ENCODE measurements at places on chromosomes 2 and 18.

DNA sequence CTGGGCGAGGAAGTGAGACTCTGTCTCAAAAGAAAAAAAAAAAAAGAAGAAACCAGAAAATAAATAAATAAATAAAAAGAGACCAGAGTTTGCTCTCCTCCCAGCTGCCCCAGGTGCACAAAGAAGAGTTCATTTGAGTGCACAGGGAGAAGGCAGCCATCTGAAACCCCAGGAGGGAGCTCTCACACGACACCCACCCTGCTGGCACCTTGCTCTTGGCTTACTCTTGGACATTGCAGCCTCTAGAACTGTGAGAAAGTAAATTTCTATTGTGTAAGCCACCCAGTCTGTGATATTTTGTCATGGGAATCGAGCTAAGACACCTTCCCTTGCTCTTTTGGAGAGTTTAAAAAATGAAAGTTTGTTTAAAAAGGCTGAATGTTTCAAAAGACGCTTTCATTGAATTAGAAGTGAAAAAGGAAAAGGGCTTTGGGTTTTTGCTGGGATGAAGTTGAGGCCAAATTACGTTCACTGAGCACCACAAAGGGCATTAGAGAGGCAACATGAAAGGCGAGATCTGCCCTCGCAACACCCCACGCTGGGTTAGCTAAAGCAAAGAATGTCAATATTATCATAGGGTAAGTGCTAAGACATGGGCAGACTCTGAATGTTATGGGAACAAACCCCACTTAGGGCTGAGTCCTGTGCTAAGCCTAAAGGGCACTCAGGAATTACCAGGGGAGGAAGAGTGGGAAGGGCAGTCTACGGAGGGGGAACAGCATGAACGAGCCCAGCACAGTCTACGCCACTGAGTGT is 128.9 kb upstream of the RIOK3 start:
- DNase-seq: no peak

DNA sequence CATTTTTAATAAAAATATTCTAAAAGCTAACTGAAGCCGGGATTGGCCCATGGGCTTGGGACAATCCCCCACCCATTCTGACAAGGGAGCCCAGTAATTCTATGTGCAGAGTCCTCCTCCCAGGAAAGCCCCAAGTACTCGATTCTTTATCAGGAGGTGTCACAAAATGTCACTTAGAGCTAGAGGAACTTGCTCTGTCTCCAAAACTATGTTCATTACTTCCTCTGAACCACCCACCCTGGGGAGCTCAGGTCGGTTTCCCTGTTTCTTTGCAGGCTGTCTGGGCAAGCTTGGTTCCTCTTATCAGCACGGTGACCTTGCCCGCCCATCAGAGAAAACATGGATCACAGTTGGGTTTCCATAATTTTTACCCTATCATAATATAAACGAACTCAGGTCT is 430.6 kb upstream of the ID2 start:
- no peak for DNase-seq

DNA sequence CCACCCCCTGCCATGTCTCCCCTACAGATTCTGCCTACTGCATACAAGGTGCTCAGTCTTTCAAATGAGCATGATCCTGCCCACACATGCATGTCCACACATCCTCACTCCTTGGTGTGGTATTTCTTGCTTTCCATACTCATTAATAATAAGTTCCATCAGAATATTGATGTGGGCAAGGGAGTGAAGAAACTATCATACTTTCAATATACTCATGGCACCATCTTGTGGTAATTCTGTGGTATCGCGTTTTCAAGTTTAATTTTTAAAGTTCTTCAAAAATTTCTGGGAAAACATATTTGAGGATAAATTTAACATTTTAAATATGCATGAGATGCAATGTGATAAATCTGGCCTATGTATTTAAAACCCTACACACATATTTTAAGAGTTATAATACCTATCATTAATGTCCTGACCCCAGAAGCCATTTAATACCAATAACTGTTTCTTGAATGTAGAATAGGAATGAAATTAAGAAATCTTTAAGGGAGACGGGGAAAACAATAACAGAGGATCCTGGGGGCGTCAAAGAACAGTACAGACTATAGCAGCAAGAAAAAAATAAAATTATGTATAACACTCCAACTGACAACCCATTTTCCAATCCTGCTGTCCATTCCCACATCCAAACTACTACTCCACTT is 110.1 kb downstream of the ZNF385B start:
- no peak for DNase-seq

DNA sequence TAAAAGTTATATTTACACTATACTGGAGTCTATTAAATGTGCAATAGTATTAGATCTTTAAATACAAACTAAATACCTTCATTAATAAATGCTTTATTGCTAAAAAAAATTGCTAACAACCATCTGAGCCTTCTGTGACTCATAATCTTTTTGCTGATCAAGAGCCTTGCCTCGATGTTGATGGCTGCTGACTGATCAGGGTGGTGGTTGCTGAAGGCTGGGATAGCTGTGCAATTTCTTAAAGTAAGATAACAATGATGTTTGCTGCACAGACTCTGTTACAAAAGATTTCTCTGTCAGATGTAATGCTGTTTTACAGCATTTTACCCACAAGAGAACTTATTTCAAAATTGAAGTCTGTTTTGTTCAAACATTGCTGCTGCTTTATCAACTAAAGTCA is 421.4 kb upstream of the CYRIA start:
- no peak for DNase-seq

DNA sequence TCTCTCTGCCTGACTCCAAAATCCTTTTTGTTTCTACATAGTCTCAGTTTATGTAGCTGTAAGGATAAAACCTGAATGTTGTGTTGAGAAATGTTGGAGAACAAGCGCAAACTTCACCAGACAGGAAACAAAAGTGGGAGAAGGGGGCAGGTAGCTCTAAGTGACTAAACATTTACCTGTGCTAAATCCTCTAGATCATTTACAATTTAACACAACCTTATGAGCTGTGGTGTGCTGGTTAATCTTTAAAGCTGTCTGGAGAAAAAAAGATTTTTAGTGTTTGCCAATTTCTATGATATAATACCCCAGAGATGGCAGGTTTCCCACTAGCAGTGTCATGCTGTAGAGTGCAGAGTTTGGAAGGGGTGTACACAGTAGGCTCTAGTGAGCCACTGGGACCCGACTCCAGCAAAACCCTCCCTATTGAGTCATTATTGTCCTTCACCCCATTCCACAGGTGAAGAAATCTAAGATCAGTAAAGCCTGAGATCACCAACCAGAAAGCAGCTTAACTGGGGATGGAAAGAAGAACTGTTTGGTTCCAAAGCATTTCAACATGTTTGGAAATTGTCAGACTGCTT is 992.0 kb downstream of the DCDC2C start:
- DNase-seq: no peak

DNA sequence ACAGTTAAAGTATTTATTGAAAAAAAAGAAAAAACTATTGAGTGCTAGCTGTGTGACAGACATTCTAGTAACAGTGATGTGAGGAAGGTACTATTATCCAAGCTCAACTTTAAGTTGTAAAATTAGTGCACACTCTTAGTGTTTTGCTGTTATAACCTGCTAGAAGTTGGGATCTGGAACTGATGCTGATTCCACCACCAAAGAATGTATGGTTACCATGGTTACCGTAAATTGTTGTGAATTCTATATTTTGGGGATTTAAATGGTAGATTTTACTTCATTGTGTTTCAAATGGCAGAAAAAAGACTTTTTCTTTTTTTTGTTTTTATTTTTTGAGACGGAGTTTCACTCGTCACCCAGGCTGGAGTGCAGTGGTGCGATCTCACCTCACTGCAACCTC is 5.3 kb downstream of the AGFG1 start:
- DNase-seq: no peak

GRCh38 chr2:74883011-74883410 is 49.1 kb downstream of the HK2 start:
- DNase-seq: no peak

GRCh38 chr2:133229974-133230373 is 338.3 kb downstream of the NCKAP5 start:
- no peak for DNase-seq

- no peak for DNase-seq
Observed at GRCh38 chr2:28316546-28317335, 75.9 kb upstream of the FOSL2 start.

- no peak for DNase-seq
Observed at GRCh38 chr2:25315316-25315680, 26.4 kb downstream of the DNMT3A start.

DNA sequence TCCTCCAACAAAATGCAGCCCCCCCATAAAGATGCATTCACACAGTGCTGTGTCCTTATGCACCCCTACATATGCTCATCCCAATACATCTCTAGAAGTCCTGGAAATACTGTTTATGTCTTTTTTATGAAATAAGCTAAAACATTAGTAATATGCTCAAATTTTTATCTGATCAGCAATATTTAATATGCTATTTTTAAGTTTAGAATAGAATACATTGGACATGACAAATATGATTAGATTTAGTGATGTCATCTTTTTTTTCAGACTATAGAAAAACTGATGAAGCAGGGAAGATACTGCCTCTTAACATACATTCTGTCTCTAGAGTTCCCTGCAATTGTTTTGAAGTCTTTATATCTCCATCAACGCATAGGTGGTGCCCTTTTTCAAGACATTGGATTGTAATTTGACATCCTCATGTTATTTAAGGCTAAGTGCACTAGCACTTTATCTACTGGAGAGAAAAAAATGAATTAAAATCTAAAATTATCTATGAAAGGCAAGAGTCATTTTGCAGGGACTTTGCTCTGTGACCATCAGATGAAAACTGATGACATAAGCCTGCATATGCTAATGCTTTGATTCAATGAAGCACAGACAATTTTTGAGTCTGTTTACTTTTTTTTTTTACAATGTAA is 395.3 kb downstream of the LPIN1 start:
- DNase-seq: no peak

- DNase-seq: no peak
Observed at GRCh38 chr2:122710049-122710448, 954.6 kb downstream of the TSN start.

DNA sequence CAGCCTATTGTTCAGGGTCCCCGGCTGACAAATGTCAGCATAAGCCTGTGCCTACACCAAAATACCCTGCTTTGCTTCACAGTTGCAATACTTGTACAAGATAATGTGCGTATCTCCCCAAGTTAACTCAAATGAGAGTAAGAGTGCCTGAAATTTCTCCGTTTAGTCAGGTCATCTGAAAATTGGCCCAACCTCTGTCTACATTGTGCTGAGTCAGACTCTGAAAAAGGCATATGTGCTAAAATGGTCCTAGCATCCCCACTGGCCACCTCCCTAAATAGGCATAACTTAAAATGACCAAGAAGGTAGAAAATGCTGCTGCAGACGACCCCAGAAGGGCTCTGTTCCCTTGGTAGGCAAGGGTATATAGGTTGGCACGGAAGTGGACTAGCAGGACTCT is 1653.8 kb upstream of the DDX18 start:
- no peak for DNase-seq

GRCh38 chr2:97750017-97750416 is 36.6 kb downstream of the ZAP70 start:
- no peak for DNase-seq

DNA sequence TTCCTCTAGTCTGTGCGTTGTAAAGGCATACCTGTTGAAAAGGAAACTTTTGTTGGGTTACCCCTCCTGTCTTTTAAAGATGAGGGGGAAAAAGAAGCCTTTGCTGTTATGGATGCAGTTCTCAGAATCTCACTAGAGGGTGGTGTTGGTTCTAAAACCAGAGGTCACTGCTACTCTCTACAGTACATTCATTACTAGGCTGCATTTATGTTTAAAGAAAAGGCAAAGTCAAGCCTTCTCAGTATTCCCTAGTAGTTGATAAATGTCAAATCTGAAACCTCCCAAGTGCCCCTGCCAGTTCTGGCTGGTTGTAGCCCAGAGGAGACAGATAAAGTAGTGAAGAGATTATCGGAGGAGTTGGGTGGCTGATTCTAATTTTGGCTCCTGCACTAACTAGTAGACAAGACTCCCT is 1.4 kb upstream of the PLCL1 start:
- no peak for DNase-seq

GRCh38 chr2:225328192-225328591 is 71.3 kb upstream of the NYAP2 start:
- no peak for DNase-seq

DNA sequence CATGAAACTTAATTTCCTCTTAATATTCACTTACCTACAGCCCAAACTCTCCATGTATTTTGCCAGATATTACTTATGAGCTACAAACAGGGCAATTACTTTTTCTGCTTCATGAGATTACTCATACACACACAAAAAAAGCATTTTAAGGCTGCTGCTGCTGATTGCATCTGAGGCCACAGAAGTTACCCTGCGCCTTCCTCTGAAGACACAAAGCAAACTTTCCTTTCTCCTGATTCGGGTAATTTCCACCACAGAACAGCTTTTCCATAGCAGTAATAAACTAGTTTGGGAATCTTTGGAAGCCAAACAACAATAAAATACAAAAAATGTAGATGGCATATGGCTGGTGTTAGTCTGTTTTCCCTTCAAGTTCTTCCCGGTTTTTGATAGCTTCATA is 6.2 kb downstream of the TTC32 start:
- DNase-seq: no peak

- DNase-seq: no peak
Observed at GRCh38 chr18:43193336-43193735, 77.9 kb upstream of the RIT2 start.

DNA sequence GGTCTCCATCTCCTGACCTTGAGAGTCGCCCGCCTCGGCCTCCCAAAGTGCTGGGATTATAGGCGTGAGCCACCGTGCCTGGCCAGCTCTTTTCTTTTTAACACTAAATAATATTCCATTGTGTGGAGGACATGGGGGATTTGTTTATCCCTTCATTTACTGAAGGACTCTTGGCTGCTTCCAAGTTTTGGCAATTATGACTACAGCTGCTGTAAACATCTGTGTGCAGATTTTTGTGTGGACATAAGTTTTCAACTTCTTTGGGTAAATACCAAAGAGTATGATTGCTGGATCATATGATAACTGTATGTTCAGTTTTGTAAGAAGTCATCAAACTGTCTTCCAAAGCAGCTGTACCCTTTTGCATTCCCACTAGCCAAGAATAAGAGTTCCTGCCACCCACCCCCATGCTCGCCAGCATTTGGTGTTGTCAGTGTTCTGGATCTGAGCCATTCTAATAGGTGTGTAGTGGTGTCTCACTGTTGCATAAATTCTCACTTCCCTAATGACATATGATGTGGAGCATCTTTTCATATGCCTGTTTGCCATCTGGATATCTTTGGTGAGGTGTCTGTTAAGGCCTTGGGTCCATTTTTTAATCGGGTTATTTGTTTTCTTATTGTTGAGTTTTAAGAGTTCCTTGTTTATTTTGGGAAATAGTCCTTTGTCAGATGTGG is 52.2 kb downstream of the TNFRSF11A start:
- DNase-seq: no peak

DNA sequence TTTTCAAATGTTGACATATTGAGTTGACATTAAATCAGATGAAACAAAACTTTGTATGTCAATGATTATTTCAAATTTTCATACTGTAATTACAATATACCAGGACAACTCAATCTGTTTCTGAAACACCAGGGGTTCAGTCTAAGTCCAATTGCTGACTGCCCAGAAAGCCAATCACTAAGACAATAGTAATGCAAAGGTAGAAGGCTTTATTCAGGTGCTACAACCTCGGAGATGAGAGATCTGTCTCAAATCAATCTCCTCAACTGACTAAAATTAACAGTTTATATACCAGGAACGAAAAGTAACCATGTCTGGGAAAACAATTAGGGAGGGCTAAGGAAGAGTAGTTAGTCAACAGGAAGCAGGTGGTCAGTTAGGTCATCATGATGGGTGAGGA is 1400.4 kb downstream of the SUCLG1 start:
- DNase-seq: no peak

- no peak for DNase-seq
Observed at GRCh38 chr2:46042207-46042637, 255.0 kb upstream of the EPAS1 start.
